Activated B cell treated with CpG ODN at 0.5 μM for 24 hours (primary cell): ENCODE measurements at places on chromosomes 11 and 22. TPM values are rescaled to one million over a fixed set of nuclear protein-coding genes. Genes with fewer than 3 reads are reported as not detected.
A peak's percentile ranks its signal among the peaks of the same experiment; 100 is the strongest.

- no peaks in the 10 kb centered on the region for H3K27me3 ChIP-seq
- DNase-seq = no peak
- H3K4me3 ChIP-seq = no peak overlapping the region
- H3K27ac ChIP-seq = no peak overlapping the region
Measured at GRCh38 chr22:24128631-24129262, 52.5 kb upstream of the SUSD2 start.

DNA sequence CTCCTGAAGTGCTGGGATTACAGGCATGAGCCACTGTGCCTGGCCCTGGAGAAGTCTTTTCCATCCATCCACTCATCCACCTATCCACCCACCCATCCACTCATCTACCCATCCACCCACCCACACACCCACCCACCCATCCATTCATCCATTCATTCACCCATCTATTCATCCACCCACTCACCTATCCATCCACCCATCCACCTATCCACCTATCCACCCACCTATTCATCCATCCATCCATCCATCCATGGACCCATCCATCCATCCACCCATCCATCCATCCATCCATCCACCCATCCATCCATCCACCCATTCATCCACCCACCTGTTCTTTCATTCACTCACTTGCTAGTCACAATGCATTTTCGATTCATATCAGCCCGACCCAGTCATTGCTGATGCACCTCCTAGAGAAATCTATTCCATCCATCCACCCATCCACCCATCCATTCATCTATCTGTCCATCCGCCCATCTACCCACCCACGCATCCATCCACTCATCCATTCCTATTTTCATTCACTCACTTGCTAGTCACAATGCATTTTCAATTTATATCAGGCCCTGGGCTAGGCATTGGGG, 17.7 kb upstream of the SUN2 start:
- H3K4me1 ChIP-seq = peaks cover 2% of the 10 kb centered on the region
- no peak overlapping the region for H3K27ac ChIP-seq
- no peak overlapping the region for H3K4me3 ChIP-seq
- no peaks in the 10 kb centered on the region for H3K27me3 ChIP-seq

DNA sequence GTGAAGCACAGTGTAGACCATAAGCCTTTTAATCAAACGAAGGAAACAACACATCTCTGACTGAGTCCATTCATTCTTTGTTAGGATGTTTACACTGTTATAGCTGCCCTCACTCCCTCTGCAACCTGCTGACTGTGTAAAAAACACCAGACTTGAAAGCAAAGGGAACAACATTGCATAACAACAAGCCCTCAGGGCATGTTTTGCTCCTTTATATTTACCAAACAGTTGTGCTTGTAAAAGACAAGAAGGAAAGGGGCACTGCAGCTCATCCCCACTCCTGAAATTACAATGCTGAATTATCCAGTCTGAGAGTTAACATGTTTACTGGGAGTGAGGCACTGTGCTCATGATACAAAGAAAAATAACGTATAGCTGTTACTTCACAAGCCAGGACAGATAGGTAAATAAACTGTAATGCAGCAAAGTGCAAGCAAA, 46.4 kb downstream of the RAB30 start:
- H3K4me1 ChIP-seq = peaks cover 81% of the 10 kb centered on the region
- no peaks in the 10 kb centered on the region for H3K27me3 ChIP-seq
- H3K36me3 ChIP-seq = peaks cover 42% of the 10 kb centered on the region
- H3K27ac ChIP-seq = no peak overlapping the region

APOBEC3B gene
- 8.0 TPM in 2 replicates for total RNA-seq

DNA sequence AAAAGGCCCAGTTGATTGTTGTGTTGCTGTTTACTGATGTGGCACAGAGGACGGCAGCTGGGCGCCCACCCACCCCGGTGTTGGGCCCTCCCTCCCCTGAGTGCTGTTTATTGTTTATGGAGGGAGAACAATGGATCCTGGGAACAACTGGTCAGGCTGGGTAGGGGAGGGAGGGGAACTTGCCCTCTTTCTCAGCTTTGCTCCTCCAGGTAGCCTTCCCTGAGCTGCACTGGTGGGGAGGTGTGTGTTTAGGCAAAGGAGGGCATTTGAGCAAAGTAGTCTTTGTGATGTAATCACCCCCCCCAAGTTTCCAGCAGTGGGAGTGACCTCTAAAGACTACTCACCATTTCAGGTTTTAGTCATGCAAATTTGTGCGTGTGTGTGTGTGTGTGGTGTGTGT, 1035.3 kb downstream of the NTM start:
- H3K4me3 ChIP-seq = no peak overlapping the region
- DNase-seq = no peak
- no peaks in the 10 kb centered on the region for H3K4me1 ChIP-seq

ARHGEF17 gene
- total RNA-seq = 0.02 TPM in 1 of 2 replicates, not detected in the other

DNA sequence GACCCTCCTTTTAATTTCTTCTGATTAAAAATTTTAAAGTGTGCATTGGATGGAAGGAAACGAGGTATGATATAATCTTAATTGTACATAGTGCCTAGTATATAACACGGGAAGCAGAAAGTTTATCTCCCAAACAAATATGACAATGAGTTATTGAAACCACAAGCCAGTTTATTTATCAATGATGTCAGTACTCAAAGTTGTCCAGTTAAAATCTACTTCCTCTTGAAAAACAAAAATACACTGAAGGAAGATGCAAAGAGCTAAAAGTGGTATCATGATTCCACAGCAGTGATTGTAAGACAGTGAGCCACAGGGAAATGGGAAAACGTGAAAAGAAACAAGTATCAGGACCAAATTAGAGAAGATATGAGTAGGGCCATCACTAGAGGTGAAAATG, 18.8 kb upstream of the OR5B21 start:
- no peaks in the 10 kb centered on the region for H3K27me3 ChIP-seq
- no peak overlapping the region for H3K27ac ChIP-seq
- peaks cover 56% of the 10 kb centered on the region for H3K4me1 ChIP-seq

DNA sequence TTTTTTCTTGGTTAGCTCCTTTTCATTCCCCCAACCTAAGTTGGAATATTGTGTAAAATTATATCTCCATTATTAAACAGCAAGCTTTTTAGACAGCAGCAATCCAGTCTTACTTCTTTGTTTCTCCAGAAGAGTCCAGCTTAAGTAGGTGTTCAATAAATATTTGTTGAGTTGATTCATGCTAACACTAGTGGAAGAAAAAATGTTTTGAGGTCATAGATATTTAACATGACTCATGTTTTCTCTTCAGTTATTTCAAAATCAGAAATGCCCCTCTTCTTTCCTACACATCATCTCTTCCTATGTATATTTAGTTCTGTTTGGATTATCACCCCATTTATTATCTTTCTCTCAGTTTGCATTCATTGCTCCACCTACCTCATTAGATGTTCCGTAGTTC, 20.3 kb downstream of the CCDC83 start:
- no peak overlapping the region for H3K27ac ChIP-seq

CARD16 gene
- total RNA-seq = 31.5 and 33.1 TPM in 2 replicates

GRCh38 chr11:41382927-41383326, 76.5 kb downstream of the LRRC4C start:
- H3K36me3 ChIP-seq = no peaks in the 10 kb centered on the region
- no peak overlapping the region for H3K4me3 ChIP-seq
- no peak for DNase-seq
- H3K27ac ChIP-seq = no peak overlapping the region
- H3K4me1 ChIP-seq = no peaks in the 10 kb centered on the region

PHLDB1 gene
- total RNA-seq = 1.3 and 2.6 TPM in 2 replicates

DNA sequence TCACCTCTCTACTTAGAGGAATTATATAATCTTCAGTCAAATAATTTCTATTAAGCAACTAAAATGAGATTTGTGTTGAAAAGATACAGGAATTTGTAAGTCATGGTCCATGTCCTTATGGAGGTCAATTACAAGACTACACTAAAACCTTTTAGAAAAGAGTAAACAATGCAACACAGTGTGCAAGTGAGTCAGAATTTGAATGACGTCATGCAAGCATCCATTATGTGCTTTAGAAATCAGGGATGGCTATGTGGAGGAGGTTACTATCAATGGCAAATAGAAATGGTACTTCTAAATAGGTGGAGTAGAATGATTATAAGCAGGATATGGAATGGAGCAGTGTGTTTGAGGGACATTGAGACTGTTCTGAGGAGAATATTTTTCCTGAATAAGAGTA, 16.6 kb downstream of the OR10D3 start:
- H3K4me1 ChIP-seq = no peaks in the 10 kb centered on the region
- no peak overlapping the region for H3K4me3 ChIP-seq
- H3K36me3 ChIP-seq = no peaks in the 10 kb centered on the region

GRCh38 chr11:118783724-118784495, 7.1 kb downstream of the DDX6 start:
- peak overlapping the region; percentile 28 for H3K4me3 ChIP-seq
- H3K27me3 ChIP-seq = no peaks in the 10 kb centered on the region
- H3K27ac ChIP-seq = peak overlapping the region; percentile 35
- no peak for DNase-seq

DNA sequence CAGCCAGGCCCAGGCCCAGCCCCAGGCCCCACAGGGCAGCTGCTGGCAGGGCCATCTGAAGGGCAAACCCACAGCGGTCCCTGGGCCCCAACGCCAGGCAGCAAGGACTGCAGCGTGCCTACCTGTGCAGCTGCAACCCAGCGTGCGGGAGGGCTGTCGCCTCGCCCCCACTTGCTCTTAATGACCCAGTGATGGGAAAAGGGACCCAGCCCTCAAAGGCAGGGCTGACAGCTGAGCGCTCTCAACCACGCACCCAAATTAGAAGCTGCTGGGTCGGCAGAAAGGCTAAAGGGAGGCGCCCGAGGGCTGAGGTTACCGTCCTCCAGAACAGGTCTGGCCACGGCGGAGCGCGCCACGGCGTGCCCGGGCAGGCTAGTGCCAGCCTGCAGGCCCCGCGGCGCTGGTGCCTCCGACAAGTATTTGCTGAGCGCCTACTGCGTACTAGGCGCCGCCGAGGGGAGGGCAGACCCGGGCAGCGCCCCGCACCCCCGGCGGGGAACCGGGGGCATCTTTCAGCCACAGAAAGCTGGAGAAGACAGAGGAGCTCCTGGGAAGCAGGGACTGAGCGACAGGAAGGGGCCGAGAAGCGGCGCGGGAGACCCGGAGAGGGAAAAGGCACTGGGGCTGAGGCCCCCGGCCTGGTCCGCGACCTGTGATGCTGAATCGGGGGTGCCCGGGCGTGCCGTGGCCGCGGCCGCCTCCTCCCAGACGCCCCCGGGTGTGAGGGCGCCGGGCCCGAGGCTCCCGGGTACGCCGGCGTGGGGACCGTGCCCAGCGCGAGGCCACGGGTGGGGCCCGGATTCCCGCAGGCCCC, 773 bp downstream of the HRAS start:
- H3K27ac ChIP-seq = no peak overlapping the region
- H3K4me3 ChIP-seq = peak overlapping the region; percentile 80
- no peak for DNase-seq
- peaks cover 26% of the 10 kb centered on the region for H3K4me1 ChIP-seq

KDM2A gene
- total RNA-seq = 141 and 160 TPM in 2 replicates

- peaks cover 81% of the 10 kb centered on the region for H3K4me1 ChIP-seq
- no peak for DNase-seq
- no peak overlapping the region for H3K4me3 ChIP-seq
- H3K27me3 ChIP-seq = no peaks in the 10 kb centered on the region
- peak overlapping the region; percentile 89 for H3K27ac ChIP-seq
- H3K36me3 ChIP-seq = peaks cover 13% of the 10 kb centered on the region
Measured at GRCh38 chr11:67349036-67349435, 4.3 kb downstream of the POLD4 start.

DNA sequence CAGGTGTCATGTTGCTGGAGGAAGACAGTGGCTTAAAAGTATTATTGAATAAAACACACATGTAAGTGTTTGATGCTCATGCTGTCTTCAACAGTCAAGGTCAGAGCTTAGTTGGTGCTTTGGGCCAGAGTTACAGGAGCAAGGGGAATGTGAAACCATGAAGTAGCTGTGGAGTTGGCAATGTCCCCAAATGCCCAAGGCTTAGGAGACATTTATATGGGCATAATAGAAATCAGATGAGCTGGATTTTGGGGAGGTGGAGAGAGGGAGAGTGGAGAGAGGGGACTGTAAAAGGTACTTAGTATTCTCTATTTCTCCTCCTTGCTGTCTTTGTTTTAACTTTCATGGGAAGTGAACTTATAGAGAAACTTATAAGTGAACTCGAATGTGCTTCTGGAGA, 407.8 kb downstream of the ETS1 start:
- H3K4me3 ChIP-seq = no peak overlapping the region
- H3K27ac ChIP-seq = no peak overlapping the region
- no peak for DNase-seq
- no peaks in the 10 kb centered on the region for H3K27me3 ChIP-seq
- H3K4me1 ChIP-seq = no peaks in the 10 kb centered on the region
- H3K36me3 ChIP-seq = no peaks in the 10 kb centered on the region

GRCh38 chr11:110878513-110878912, 166.3 kb upstream of the ARHGAP20 start:
- H3K4me1 ChIP-seq = no peaks in the 10 kb centered on the region
- H3K27me3 ChIP-seq = no peaks in the 10 kb centered on the region
- no peak overlapping the region for H3K4me3 ChIP-seq
- DNase-seq = no peak

SLC22A12 gene
- not detected in 2 replicates for total RNA-seq

GRCh38 chr22:31561238-31561887, 65.0 kb downstream of the SFI1 start:
- H3K27ac ChIP-seq = no peak overlapping the region
- H3K36me3 ChIP-seq = peaks cover 42% of the 10 kb centered on the region
- no peaks in the 10 kb centered on the region for H3K4me1 ChIP-seq
- peak; percentile 28 for DNase-seq

- no peaks in the 10 kb centered on the region for H3K36me3 ChIP-seq
- H3K27ac ChIP-seq = no peak overlapping the region
- H3K4me3 ChIP-seq = no peak overlapping the region
- H3K27me3 ChIP-seq = no peaks in the 10 kb centered on the region
Measured at GRCh38 chr22:27226666-27227065, 569.3 kb downstream of the MIAT start.

HEPN1 gene
- not detected in 2 replicates for total RNA-seq

- no peak overlapping the region for H3K4me3 ChIP-seq
- H3K4me1 ChIP-seq = no peaks in the 10 kb centered on the region
- no peaks in the 10 kb centered on the region for H3K36me3 ChIP-seq
- H3K27me3 ChIP-seq = peaks cover 9% of the 10 kb centered on the region
- no peak for DNase-seq
Measured at GRCh38 chr11:71326328-71326940, 74.1 kb upstream of the SHANK2 start.

DNA sequence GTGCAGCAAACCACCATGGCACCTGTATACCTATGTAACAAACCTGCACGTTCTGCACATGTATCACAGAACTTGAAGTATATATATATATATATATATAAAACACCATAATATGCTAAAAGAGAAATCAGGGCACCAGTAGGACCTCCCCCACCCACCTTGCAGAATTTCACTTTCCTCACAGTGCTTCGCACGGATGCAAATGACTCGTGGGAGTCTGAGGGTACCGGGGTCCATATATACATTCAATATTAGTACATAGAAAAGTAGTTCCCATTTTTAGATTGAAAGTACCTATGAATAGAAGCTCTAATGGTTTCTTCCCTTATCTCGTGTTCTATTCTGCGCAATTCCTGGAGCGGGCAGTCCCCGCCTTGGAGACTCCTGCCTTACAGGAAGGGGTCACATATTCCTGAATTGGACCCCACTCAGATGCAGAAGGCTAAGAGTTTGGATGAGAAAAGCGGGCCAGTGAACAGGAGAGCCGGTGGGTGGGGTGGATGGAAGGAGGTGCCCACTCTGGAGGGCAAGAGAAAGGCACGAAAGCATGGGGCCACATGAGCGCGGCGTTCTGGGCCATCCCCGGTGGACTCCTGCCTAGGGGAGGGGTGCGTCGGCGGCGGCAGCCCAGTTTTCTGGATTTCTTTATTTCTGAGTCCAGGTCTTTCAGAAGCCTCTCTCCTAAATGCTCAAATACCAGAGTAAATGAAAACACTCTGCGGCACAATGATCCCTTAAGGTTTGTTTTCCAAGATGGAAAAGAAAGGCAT, 136.3 kb downstream of the ETS1 start:
- peak overlapping the region; percentile 51 for H3K27ac ChIP-seq
- DNase-seq = no peak
- peaks cover 48% of the 10 kb centered on the region for H3K4me1 ChIP-seq
- H3K36me3 ChIP-seq = peaks cover 15% of the 10 kb centered on the region
